ENCODE measurements at places on chromosomes 7 and 10.

GRCh38 chr10:122336332-122336731 is 38.2 kb upstream of the PLEKHA1 start:
- DNase-seq, result no peak

GRCh38 chr7:132492823-132493445 is 83.3 kb downstream of the PLXNA4 start:
- DNase-seq, result no peak

DNA sequence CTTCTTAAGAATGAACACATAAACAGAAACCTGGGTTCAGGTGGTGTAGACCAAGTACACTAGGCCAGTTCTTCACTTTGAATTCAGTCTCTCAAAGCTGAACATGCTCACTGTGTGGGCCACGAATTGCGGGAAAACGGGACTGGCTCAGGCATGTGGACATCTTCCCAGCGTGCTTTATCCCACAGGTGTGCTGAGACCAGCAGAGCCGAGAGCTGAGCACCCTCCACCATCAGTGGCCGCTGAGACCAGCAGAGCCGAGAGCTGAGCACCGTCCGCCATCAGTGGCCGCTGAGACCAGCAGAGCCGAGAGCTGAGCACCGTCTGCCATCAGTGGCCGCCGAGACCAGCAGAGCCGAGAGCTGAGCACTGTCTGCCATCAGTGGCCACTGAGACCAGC is 265.4 kb downstream of the DNAJB6 start:
- no peak for DNase-seq

- no peak for DNase-seq
These were observed 106.9 kb downstream of the FAM107B start for GRCh38 chr10:14667781-14668180.

- DNase-seq, result no peak
These were observed 77.6 kb upstream of the LRRC4 start for GRCh38 chr7:128108641-128109423.

- DNase-seq, result no peak
These were observed 12.1 kb downstream of the ENTPD1 start for GRCh38 chr10:95767884-95768556.

All from prostate gland (tissue), 2 donors.